ENCODE measurements at places on chromosomes 4 and X. TPM values are rescaled to one million over a fixed set of nuclear protein-coding genes. Genes with fewer than 3 reads are reported as not detected.

ARAP2 gene
- total RNA-seq, result 2.4 TPM

GYPA gene
- 0.09 TPM for total RNA-seq

CYSLTR1 gene
- total RNA-seq, result 0.07 TPM

CSAG2 gene
- total RNA-seq, result not detected

LIAS gene
- total RNA-seq, result 23.5 TPM
